ENCODE measurements at places on chromosomes 11 and 22. TPM values are rescaled to one million over a fixed set of nuclear protein-coding genes. Genes with fewer than 3 reads are reported as not detected.
A peak's percentile ranks its signal among the peaks of the same experiment; 100 is the strongest.

The GGT5 gene
- not detected for total RNA-seq

The PRRG4 gene
- total RNA-seq, result 0.07 TPM

The DMC1 gene
- 0.22 TPM for total RNA-seq

The ENTHD1 gene
- not detected for total RNA-seq

The KRTAP5-1 gene
- total RNA-seq, result not detected

The ASRGL1 gene
- 0.49 TPM for total RNA-seq

The OR5D13 gene
- not detected for total RNA-seq

The NFRKB gene
- total RNA-seq, result 40.4 TPM

The MUC6 gene
- total RNA-seq, result not detected

- no peak for DNase-seq
Observed at GRCh38 chr22:40302149-40302548, 44.2 kb upstream of the ADSL start.

GRCh38 chr11:120746836-120747609, 235.5 kb downstream of the GRIK4 start:
- DNase-seq, result no peak

GRCh38 chr11:65639623-65640482, 2.0 kb downstream of the SIPA1 start:
- peak; percentile 98 for DNase-seq

GRCh38 chr11:135046986-135047385, 634.9 kb upstream of the B3GAT1 start:
- no peak for DNase-seq

DNA sequence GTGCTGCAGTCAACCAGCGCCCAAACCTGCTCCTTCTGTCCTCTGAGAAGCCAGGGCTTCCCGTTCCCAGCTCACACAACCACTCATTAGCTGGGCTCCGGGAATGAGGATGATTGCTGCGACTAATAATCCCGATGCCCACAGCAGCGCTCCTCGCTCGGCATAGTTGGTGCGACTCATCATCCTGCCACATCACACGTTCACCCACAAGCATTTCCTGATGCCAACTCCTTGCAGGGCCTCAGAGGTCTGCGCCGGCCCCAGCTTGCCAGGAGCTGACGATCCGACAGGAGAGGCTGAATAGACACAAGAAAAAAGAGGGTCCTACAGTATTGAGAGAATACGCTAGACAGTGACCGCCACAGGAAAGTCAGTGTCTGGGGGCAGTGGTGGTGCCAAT, 10.6 kb upstream of the CSNK1E start:
- DNase-seq, result no peak

GRCh38 chr11:9905501-9905951, 241.6 kb downstream of the SWAP70 start:
- no peak for DNase-seq

- no peak for DNase-seq
Observed at GRCh38 chr11:124582565-124582964, 12.8 kb downstream of the OR8A1 start.

DNA sequence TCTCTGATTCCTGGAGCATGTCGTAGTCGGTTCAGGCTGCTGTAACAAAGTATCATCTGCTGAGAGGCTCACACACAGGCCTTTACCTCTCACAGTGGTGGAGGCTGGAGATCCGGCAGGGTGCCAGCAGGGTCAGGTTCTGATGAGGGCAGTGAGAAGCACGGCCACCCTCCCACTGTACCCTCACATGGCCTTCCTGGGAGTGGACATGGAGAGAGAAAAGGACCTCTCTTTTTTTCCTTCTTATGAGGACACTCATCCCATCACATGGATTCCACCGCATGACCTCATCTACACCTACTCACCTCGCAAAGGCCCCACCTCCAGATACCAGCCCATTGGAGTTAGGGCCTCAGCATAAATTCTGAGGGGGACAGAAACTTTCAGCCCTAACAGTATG, 99.5 kb downstream of the BCR start:
- no peak for DNase-seq

GRCh38 chr22:46686221-46687047, 51.6 kb downstream of the CERK start:
- no peak for DNase-seq

DNA sequence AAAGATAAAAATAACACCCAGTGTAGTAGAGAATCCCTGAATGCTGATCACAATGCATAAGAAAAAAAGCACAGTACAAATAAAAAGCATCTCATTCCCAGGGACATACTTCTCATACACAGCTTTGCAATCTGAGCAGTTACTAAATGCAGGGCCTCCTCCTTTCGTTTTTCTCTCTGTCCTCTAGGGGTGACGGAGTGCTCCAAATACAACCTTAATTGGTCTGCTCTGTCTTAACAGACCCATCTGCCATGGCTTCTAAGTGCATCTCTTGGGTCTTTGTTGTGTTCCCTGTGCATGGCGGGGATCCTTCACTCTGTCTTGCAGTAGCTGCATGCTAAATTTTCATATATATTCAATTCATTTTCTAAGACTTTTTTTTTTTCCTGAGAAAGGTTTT, 1114.2 kb upstream of the RAG2 start:
- no peak for DNase-seq

- DNase-seq, result no peak
Observed at GRCh38 chr11:89463266-89463780, 27.9 kb downstream of the NOX4 start.

DNA sequence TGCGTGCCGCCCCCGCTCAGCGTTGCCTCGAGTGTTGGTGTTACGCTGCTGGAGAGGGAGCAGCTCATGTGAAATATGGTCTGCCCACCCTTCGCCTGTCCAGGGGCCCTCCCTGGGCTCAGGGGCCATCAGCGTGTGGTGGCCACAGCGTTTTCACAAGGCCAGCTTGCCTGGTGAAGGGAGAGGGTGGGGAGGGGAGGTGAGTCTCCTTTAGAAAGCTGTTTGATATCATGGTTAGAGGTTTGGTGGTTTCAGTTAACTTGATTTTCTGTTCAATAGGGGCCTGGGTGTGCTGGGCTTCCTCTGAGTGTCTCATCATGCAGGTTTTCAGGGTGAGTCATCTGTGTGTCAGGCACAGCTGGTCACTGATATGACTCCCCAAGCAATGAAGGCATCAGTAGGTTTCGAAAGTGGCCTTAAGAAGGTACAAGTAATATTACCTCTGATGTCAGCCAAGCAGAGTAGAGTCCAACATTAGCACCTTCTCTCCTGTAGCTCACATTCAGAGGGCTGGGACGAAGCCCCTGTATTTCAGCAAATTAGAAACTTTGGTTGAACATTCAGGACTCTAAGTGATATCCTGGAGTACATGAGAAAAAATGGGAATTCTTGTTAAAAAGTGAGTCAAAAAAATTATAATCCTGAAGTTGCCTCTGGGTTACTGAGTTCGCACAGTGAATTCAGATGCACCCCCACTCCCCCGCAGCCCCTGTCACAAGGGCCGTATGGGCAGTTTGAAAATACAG, 172.5 kb downstream of the TBC1D22A start:
- DNase-seq, result no peak

GRCh38 chr11:6693342-6694228, 10.4 kb upstream of the MRPL17 start:
- DNase-seq, result no peak

- no peak for DNase-seq
Observed at GRCh38 chr22:37187552-37187890, 526 bp downstream of the C1QTNF6 start.

DNA sequence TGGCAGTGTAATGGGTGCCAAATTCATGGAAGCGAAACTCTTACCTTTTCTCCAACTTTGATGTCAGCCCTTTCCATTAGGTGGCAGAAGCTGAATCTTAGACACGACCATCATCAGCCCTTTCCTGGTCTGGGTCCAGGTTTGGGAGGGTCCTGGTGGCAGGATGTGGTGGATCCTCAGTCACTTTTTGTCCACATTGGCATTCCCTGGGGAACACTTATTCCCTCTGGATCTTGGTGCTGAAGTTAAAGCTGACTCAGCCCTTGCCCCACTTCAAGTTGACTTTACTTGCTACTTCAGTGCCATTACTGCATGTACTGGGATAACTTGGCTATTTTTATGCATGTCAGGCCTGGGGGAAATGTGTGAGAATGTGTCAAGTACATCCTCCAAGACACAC, 16.6 kb upstream of the NTM start:
- DNase-seq, result no peak

GRCh38 chr22:45867906-45868555, 108.9 kb downstream of the WNT7B start:
- DNase-seq, result no peak

DNA sequence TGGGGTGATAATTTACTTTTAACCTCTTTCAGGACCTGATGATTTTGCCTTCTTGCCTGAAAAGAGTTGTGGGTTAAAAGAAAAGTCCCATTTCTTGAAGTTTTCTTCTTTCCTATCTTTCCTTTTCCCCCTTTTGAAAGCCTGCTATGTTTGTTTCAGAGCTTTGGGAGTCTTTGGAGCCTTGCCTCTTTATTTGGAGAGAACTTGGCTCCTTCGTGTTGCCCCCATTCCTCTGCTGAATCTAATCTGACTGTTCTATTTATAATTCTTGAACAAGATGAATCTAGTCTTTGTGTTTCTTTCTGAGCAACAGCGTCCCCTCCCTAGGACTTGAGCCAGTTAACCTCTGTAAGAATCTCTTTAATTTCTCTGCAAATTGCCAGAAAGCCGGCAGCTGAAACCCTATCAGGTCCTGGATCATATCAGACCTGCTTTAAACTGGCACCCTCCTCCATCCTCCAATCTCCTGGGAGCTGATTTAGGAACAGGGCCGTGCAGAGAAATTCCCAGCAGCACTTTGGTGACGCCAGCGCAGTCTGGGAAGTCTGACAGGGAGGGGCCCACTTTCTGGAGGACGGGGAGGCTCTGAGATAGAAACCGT, 289.1 kb upstream of the SORL1-AS1 start:
- DNase-seq, result no peak

DNA sequence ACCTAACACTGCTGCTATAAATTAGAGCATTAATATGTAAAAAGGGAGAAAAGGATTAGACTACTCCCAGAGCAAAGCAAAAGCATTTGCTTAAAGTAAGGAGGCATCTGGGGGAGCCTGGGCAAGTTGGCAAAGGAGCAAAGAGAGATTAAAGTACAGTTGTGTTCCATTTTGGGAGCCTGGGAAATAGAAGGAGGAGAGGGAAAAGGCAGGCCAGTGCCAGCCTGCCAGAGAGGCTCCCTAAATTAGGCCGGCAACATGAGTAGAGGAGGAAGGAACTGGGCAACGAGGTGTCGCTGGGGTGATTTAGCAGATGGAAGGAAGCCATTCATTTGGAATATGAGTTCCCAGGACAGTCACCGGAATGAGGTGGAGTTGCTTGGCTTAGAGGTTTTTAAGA, 186.2 kb upstream of the TBCEL start:
- DNase-seq, result no peak

DNA sequence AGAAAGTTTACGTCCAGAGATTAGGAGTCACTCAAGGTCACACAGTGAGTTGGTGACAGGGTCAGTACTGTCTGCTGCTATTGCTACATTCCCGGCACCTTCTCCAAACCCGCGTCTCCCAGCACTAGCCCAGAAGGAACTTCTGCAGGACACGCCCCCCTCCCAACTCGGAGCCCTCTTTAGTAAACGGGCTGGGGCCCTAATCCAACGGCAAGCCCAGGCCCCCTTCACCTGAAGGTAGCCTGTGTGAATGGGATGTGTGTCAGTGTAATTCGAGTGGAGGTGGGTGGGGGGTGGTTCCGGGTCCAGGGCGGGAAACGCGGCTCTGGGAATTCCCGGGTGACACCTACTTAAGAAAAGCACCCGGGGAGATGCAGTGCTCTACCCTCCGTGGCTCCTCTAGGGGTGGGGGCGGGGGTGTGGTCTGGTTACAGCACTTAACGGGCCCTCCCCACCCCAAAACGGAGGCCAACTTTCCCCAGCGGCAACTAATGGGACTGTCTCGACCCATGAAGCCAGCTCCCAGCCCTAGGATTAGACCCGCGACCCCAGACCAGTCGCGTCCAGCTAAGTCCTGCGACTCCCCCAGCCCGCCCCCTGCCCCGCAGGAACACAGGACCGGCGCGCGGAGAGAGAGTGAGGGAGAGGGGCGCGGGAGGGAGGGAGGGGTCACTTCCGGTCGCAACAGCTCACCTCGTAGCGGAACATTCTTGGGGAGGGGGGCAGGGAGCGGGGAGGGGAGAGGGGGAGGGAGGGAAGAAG, 468 bp downstream of the PATL1 start:
- peak; percentile 83 for DNase-seq

DNA sequence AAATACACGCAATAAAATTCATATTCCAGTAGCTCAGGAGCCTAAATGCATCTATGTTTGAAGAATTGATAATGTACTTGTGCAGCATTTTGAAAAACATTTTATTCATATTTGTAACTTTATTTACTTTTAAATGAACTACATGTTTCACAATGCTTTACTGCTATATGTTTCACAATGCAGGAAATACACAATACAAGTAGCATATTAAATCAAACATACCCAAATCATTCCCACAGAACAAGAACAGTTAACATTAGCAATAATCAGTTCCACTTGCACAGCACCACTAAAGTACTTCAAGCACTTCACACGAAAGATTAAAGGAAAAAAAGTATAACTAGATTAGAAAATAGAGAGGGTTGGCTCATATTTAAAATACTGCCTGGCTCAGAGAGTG, 343.6 kb upstream of the CCDC90B start:
- no peak for DNase-seq

GRCh38 chr22:45154383-45154782, 9.3 kb upstream of the NUP50 start:
- DNase-seq, result no peak

DNA sequence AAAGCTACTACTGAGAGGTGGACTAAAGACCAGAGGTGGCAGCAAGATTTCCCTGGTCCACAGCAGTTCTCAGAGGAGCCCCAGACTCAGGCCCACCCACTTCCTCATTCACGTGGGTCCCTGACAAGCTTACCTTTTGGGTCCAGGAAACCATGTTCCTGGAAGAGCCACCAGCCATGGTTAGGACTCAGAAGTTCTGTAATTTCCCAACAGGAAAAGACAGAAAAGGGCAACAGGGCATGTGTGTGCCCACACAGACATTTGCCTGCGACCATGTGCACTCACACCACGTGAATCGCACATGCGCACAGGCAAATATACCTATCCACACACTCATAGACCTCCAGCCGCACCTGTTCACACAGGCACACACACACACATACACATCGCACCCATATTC, 42.9 kb downstream of the LRRC32 start:
- peak; percentile 71 for DNase-seq

DNA sequence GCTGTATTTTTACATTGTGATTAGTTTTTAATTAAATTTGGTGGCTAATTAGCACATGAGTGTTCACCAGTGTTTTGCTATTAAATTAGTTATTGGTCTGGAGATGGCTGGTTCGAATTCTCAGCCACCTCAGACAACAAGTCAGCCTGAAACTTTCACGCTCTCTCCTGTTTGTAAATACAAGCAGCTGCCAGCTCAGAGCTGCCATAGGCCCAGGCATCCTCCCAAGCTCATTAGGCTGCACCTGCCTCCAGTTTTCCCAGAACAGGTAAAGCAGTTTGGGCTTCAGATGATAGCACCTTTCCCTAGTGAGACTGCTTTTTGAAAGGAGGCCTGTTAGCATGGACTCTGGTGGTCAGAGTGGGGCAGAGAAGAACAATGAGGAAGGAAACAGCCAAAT, 156.8 kb downstream of the NAV2 start:
- DNase-seq, result no peak

GRCh38 chr22:43570531-43571165, 158.8 kb downstream of the MPPED1 start:
- DNase-seq, result no peak

All from B cell (primary cell).